ENCODE measurements at places on chromosomes 2 and 18. TPM values are rescaled to one million over a fixed set of nuclear protein-coding genes. Genes with fewer than 3 reads are reported as not detected.

Gene ZNF532
- 69.6 TPM for total RNA-seq

Gene PDE11A
- 0.27 TPM for total RNA-seq

Gene CD302
- 15.9 TPM for total RNA-seq

Gene TEX51
- total RNA-seq: not detected

Gene SCG2
- not detected for total RNA-seq

Gene BABAM2
- 27.9 TPM for total RNA-seq

Gene SP9
- total RNA-seq: not detected

Gene PRKAG3
- total RNA-seq: not detected

Gene EFHD1
- total RNA-seq: not detected

Gene PSMA8
- total RNA-seq: not detected

Gene DPP10
- total RNA-seq: not detected

Gene MALT1
- total RNA-seq: 16.0 TPM

Gene ESPNL
- under 0.01 TPM for total RNA-seq

Gene IMPA2
- 8.8 TPM for total RNA-seq

Gene ARID5A
- total RNA-seq: 8.9 TPM

Gene FSHR
- not detected for total RNA-seq

Gene FBXO15
- not detected for total RNA-seq

Gene ELOA2
- not detected for total RNA-seq

Data from thoracic aorta endothelial cell (primary cell).